Activated effector memory CD4-positive, alpha-beta T cell treated with Interleukin-2 at 50 U/mL for 16 hours (primary cell): ENCODE measurements at places on chromosomes 13 and 19.

DNA sequence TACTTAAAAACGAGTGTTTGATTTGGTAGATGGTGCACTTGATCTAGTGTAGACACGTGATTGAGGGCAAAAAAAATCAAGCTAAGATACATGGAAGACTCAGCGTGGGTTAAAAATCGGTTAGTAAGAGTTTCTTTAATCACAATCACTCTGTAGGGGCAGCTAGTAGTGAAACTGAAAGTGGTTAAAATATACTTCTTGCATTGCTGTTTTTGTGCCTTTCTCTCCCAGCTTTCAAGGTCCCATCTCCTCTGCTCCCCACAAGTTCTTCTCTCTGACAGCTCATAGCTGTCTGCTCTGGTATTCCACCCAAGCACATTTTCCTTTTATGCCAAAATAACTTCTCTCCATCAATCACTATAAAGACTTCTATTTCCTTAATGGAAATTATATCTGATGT lies 1089.7 kb downstream of the EFNB2 start:
- DNase-seq = no peak

DNA sequence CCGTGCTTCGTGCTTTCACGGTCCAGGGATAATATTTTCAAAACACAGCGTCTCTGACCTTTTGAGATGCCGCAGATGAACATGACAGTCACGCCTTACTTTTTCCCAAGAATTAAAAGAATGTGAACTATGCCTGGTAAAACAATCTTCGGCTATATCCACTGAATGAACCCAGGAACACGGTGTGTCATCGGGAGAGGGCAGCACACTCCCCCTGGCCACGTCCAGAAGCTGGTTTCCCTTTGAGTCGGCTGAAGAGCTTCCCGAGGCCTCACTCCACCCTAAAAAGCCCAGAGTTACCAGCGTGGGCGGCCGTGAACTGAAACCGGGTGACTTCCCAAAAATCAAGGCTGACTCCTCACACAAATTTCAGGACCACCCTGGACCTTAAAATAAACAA lies 22.9 kb upstream of the SHISA2 start:
- DNase-seq = no peak

GRCh38 chr19:2691951-2692350 lies 10.5 kb downstream of the GNG7 start:
- DNase-seq = no peak

- DNase-seq = no peak
Measured at GRCh38 chr13:31213651-31214289, 14.0 kb downstream of the B3GLCT start.

GRCh38 chr19:39100500-39101166 lies 16.5 kb downstream of the ACP7 start:
- DNase-seq = no peak
